Kidney (tissue), 22 donors: ENCODE measurements at places on chromosomes 11 and 22. TPM values are rescaled to one million over a fixed set of nuclear protein-coding genes. Genes with fewer than 3 reads are reported as not detected.

The NEFH gene
- 1.7 TPM for polyA plus RNA-seq

The CAPN5 gene
- 20.0 TPM for polyA plus RNA-seq

The KRTAP5-7 gene
- not detected for polyA plus RNA-seq

The VWA5A gene
- polyA plus RNA-seq = 25.0 TPM

The CD248 gene
- 14.8 TPM for polyA plus RNA-seq

The TEAD1 gene
- 7.6 TPM for polyA plus RNA-seq

The KRTAP5-8 gene
- polyA plus RNA-seq = 1.8 TPM

The NDUFS8 gene
- polyA plus RNA-seq = 472 TPM

The FOLR1 gene
- 297 TPM for polyA plus RNA-seq

The IGLL1 gene
- not detected for polyA plus RNA-seq

The MYRF gene
- polyA plus RNA-seq = 6.0 TPM

The DEUP1 gene
- 0.88 TPM for polyA plus RNA-seq
